ENCODE measurements at places on chromosomes 7 and 10.
A peak's percentile ranks its signal among the peaks of the same experiment; 100 is the strongest.

DNA sequence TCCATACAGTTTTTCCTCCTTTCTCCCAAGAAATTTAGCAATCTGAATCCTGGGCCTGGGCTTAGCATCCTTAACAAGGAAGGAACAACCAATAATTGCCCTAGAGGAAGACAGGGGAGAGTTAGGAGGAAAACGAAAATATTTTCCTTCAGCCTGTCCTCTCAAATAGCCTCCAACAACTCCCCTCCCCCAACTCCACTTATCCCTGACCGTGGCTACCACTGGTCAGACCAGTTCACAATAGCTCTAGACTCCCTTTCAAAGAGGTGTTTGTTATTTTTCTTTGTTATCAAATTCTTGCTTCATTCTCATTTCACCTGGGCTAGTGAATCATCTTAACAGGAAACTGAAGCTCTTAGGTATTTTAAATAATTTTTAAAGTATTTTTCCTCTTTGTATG is 114.1 kb downstream of the CPED1 start:
- no peak for DNase-seq
- no peaks in the 10 kb centered on the region for H3K4me1 ChIP-seq
- peaks cover 3% of the 10 kb centered on the region for H3K27me3 ChIP-seq
- H3K4me3 ChIP-seq: no peak overlapping the region
- H3K36me3 ChIP-seq: no peaks in the 10 kb centered on the region

DNA sequence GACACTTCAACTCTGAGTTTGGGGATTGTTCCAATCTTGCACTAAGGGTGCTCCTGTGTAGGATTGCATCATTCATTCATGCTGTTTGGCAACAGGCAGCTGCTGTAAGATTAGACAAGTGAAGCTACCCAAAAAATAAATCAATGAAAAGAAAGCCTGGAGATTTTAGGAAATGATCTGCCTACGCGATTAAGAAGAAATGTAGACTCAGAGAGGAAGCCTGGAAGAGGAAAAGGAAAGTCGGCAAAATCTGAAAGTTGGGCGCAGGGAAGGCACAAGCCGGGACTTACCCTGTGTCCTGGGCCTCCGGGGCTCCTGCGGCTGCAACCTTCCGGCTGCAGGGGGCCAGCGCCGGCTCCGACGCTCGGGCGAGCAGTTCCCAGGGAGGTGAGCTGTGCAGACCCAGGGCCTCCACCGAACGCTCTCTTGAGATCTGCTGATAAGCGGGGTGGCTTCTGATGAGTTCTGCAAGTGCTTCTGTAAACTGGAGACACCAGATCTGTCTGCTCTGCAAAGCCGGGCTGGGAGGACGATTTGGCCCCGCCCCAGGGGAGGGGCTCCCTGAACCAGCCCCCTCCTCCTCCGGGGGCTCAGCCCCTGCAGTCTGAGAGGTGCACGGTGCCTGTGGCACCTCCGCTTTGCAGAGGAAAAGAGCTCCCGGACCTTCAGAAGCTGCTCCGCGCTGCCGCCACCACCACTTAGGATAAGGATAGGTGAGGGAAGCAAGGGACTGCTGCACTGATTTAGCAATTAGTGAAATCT is 17.4 kb downstream of the PSPH start:
- H3K27me3 ChIP-seq: no peaks in the 10 kb centered on the region
- H3K27ac ChIP-seq: peak overlapping the region; percentile 89
- peak overlapping the region; percentile 96 for H3K4me3 ChIP-seq
- peaks cover 19% of the 10 kb centered on the region for H3K4me1 ChIP-seq
- peak; percentile 81 for DNase-seq

- no peak overlapping the region for H3K4me3 ChIP-seq
- H3K27me3 ChIP-seq: no peaks in the 10 kb centered on the region
- no peak for DNase-seq
- no peaks in the 10 kb centered on the region for H3K36me3 ChIP-seq
- H3K27ac ChIP-seq: no peak overlapping the region
Observed at GRCh38 chr10:109341986-109342385, 581.3 kb downstream of the XPNPEP1 start.

GRCh38 chr10:74164716-74165529 is 13.9 kb downstream of the ADK start:
- no peak for DNase-seq
- H3K27ac ChIP-seq: no peak overlapping the region
- H3K4me1 ChIP-seq: peaks cover 32% of the 10 kb centered on the region
- H3K27me3 ChIP-seq: no peaks in the 10 kb centered on the region

DNA sequence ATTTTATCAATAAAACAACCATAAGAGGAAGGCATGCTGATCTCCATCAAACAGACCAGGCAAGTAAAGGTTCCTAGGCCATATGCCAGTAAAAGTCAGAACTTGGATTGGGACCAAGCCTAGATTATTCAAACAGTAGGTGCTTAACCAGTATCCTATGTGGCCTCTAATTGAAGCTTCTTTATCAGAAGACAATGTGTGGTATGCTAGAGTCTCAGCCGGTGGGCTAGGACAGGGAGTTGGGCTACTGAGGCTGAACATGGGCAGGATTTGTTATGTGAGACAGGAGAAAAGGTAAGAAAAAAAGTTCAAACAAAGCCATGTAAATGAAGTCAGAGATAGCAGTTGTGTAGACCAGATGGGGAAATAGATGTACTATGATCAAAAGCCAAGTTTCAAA is 413.7 kb upstream of the GHITM start:
- no peaks in the 10 kb centered on the region for H3K36me3 ChIP-seq
- H3K27ac ChIP-seq: no peak overlapping the region
- no peak overlapping the region for H3K4me3 ChIP-seq

DNA sequence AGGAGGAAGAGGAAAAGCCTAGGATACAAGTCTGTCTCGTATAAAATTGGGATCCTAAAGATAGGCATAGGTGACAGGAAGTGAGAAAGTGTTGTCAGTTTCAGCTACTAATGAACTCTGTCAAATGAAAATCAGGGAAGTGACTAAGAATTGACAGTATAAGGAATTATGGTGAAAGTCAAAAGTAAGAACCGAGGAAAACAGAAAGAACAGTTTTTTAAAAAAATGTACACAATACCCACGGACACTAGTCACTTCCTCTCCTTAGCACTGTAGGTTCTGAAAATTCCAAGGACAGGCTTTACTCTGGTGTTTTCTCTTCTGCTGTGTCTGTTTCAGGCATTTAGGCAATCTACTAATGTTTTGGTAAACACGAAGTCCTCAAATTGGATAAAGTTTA is 42.3 kb downstream of the ATAD1 start:
- no peaks in the 10 kb centered on the region for H3K27me3 ChIP-seq
- H3K4me1 ChIP-seq: peaks cover 16% of the 10 kb centered on the region
- H3K4me3 ChIP-seq: no peak overlapping the region
- H3K36me3 ChIP-seq: peaks cover 4% of the 10 kb centered on the region

GRCh38 chr10:123904834-123905409 is 13.3 kb upstream of the CPXM2 start:
- H3K27ac ChIP-seq: no peak overlapping the region
- no peaks in the 10 kb centered on the region for H3K4me1 ChIP-seq
- no peak overlapping the region for H3K4me3 ChIP-seq
- H3K36me3 ChIP-seq: no peaks in the 10 kb centered on the region
- DNase-seq: no peak
- H3K27me3 ChIP-seq: peaks cover 19% of the 10 kb centered on the region

DNA sequence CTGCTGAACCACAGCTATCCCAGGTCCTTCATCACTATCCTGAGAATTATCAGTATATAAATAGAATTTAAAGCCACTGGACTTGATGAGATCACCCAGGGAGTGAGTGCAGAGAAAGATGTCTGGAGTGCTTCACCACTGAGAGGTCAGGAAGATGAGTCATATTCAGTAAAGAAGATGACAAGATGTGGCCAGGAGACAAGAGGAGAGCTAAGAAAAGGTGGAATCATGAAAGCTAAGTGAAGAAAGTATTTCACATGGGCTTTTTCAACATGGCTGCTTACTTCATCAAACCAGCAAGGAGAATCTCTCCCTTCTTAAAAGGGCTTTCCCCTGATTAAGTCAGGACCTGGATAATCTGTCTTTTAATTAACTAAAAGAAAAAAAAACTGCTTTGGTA is 9.1 kb upstream of the PRKAR2B start:
- H3K36me3 ChIP-seq: no peaks in the 10 kb centered on the region
- H3K27ac ChIP-seq: no peak overlapping the region
- no peak for DNase-seq
- H3K4me1 ChIP-seq: no peaks in the 10 kb centered on the region
- peaks cover 20% of the 10 kb centered on the region for H3K27me3 ChIP-seq

GRCh38 chr7:143382126-143382790 is 1.1 kb downstream of the ZYX start:
- peak; percentile 13 for DNase-seq
- H3K4me1 ChIP-seq: peaks cover 19% of the 10 kb centered on the region
- no peaks in the 10 kb centered on the region for H3K27me3 ChIP-seq

- H3K27me3 ChIP-seq: no peaks in the 10 kb centered on the region
- no peaks in the 10 kb centered on the region for H3K36me3 ChIP-seq
- H3K4me3 ChIP-seq: no peak overlapping the region
- H3K4me1 ChIP-seq: no peaks in the 10 kb centered on the region
- peak overlapping the region; percentile 28 for H3K27ac ChIP-seq
Observed at GRCh38 chr10:19638182-19638895, 177.9 kb upstream of the PLXDC2 start.

- no peaks in the 10 kb centered on the region for H3K27me3 ChIP-seq
- no peak overlapping the region for H3K27ac ChIP-seq
- H3K36me3 ChIP-seq: no peaks in the 10 kb centered on the region
- H3K4me3 ChIP-seq: no peak overlapping the region
- DNase-seq: no peak
Observed at GRCh38 chr10:92108120-92108519, 182.8 kb downstream of the CPEB3 start.

GRCh38 chr7:88328787-88329186 is 22.1 kb upstream of the STEAP4 start:
- no peak for DNase-seq
- H3K4me1 ChIP-seq: peaks cover 5% of the 10 kb centered on the region
- H3K27ac ChIP-seq: no peak overlapping the region

GRCh38 chr10:62632071-62632809 is 172.3 kb upstream of the ADO start:
- peak overlapping the region; percentile 50 for H3K4me3 ChIP-seq
- H3K4me1 ChIP-seq: peaks cover 27% of the 10 kb centered on the region
- peak overlapping the region; percentile 59 for H3K27ac ChIP-seq
- H3K27me3 ChIP-seq: no peaks in the 10 kb centered on the region

DNA sequence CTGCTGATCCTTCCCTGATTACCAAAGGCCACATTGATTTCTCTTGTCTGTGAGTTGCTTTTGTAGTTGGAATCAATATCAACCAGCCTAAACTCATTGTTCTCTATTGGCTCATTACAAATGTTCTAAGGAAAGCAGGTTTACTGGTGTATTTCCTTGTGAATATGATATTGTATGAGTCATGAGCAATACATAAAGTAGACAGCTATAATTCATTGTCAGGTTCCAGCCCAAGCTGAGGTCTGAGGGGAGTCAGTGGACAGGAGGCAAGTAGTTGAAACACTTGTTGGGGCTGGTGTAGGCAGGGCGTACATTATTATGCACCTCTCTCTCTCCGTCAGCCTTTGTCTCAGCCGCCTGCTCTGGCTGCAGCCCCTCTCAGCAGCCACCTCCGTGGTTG is 451.7 kb downstream of the IPMK start:
- no peak overlapping the region for H3K27ac ChIP-seq
- no peaks in the 10 kb centered on the region for H3K36me3 ChIP-seq
- no peaks in the 10 kb centered on the region for H3K4me1 ChIP-seq

GRCh38 chr10:95865814-95866466 is 41.8 kb upstream of the CC2D2B start:
- no peak for DNase-seq
- H3K4me3 ChIP-seq: no peak overlapping the region
- no peaks in the 10 kb centered on the region for H3K27me3 ChIP-seq
- peaks cover 3% of the 10 kb centered on the region for H3K36me3 ChIP-seq
- H3K27ac ChIP-seq: peak overlapping the region; percentile 35

- H3K27ac ChIP-seq: no peak overlapping the region
- H3K27me3 ChIP-seq: no peaks in the 10 kb centered on the region
- no peak overlapping the region for H3K4me3 ChIP-seq
- H3K4me1 ChIP-seq: peaks cover 11% of the 10 kb centered on the region
- DNase-seq: no peak
Observed at GRCh38 chr7:50181081-50181480, 88.0 kb upstream of the ZPBP start.
